Kidney capillary endothelial cell (primary cell): ENCODE measurements at places on chromosomes 16 and 17.

DNA sequence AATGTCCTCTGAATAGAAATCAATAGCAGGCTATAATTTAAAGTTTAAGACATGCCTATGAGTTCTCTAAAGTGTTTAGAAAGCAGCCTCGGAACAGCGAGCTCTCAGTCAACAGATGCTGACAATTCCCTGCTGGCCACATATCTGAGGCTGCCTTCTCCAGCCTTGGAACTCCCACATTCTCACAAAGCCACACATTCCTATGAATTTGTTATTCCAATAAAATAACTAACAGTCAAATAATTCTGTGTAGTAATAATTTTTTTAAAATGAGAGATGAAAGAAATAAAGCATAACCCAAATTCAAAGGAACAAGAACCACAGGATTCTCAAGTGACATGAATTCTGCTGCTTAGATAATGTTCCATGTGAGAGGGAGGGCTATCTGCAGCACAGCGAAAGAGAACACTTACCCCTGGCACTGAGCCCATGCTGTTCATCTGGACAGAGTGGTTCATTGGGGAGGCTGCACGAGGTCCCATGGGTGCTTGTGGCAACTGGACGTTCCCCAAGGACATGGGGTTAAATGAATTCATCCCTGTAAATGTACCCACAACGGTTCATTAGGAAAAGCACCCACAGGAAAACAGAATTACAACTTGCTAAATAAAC, 56.9 kb upstream of the TRAP1 start:
- DNase-seq = no peak

DNA sequence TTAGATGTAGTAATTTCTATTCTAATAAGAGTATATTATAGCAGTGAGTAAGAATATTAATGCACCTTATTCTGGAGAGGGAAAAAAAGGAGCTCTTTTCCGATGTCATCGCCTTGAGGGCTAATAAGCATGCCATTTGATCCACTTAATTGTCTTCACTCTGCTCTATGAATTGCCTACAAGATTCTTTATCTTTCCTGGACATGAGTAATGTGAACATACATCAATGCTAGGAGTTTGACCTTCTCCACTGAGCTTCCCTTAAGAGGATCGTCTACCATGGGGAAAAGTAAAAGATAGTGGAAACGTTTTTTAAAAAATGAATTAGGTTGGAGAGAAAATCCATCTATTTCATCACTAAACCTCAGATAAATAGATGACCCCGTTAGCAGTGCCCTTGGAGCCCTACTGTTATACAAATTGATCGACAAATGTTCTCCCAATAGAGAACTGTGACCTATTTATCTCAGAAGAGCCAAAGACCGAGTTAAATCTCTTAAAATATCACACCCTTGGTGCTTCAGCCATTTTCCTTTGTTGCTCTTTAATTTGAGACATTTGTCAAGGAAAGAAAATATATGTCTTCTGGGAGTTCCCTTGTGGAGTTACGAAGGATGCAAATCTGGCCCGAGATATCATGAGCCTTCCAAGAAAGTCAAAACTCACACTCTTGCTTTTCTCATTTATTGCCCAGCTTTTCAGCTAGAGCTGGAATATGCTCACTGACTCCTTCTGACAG, 898.5 kb downstream of the KCNJ2 start:
- no peak for DNase-seq

- no peak for DNase-seq
These were observed 36.3 kb downstream of the GNA13 start for GRCh38 chr17:65020284-65020683.

- no peak for DNase-seq
These were observed 3.1 kb downstream of the EVI2A start for GRCh38 chr17:31318298-31318801.

GRCh38 chr17:13989138-13989537, 80.2 kb upstream of the COX10 start:
- DNase-seq = no peak

DNA sequence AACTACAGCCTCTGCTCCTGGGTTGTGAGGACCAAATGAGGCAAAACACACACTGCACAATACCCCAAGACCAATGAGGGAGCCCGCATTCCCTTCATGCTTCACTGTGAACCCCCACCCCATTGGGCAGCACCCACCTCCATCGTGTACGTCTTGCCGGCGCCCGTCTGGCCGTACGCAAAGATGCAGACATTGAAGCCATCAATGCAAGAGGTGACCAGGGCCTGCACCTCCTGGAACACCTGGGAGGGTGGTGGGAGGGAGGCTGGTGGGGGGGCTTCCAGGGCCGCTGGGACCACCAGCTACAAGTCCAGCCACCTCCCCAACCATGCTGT, 28.4 kb downstream of the KATNB1 start:
- DNase-seq = no peak

GRCh38 chr16:57019746-57020145, 30.4 kb downstream of the NLRC5 start:
- no peak for DNase-seq

- DNase-seq = no peak
These were observed 54.6 kb upstream of the MED9 start for GRCh38 chr17:17422217-17422610.

GRCh38 chr16:27318392-27319256, 4.8 kb downstream of the IL4R start:
- no peak for DNase-seq

- DNase-seq = no peak
These were observed 215.3 kb upstream of the SOX9 start for GRCh38 chr17:71905376-71906031.

GRCh38 chr17:66406701-66407644, 104.6 kb downstream of the PRKCA start:
- no peak for DNase-seq

- DNase-seq = no peak
These were observed 100.5 kb upstream of the HS3ST3A1 start for GRCh38 chr17:13702266-13702665.

GRCh38 chr17:80989586-80989913, 2.1 kb upstream of the CHMP6 start:
- DNase-seq = no peak

DNA sequence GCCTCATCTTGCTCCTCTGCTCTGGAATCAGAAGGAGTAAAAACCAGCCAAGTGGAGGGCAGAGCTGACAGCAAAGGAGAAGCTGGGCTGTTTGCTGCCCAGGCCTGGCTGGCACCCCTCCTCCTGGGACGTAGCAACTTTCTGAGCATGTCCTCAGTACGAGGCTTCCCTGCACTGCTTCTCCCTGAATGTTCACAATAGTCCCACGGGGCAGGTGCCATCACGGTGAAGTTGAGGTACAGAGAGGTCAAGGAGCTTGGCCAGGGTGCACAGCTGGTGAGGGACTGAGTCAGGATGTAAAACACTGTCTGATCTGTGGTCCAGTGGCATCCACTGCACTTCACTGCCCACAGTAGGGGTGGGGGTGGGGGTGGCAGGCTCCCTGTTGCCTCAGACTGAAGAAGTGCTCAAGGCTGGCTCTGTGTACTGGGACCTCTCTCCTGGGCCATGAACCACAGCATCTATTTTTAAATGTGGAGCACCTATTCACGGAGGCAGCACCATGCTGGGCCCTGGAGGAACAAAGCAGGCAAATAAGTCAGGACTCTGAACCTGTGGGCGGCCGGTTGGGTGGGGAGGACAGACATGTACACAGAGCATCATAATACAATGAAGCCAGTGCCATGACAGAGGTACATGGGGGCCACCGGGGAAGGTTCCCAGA, 369.5 kb downstream of the SEC14L1 start:
- DNase-seq = no peak

DNA sequence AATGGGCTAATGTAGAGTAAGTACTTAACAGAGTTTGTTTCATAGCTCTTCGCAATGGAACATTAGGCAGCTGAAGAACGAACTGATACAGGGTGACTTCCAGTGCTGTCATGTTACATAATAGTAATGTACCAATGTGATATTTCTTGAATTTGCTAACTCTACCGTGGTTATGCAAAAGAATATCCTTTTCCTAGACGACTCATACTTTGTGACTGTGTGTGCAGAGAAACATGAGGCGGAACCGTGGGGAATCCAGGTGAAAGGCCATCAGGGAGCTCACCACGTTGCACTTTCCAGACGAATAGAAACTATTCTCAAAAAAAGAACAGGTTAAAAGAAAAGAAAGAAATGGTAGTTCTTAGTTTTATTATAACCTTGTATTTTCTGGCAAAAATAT, 13.2 kb downstream of the NOB1 start:
- DNase-seq = no peak

- peak; percentile 40 for DNase-seq
These were observed 1.7 kb downstream of the ZNF267 start for GRCh38 chr16:31875112-31875803.

DNA sequence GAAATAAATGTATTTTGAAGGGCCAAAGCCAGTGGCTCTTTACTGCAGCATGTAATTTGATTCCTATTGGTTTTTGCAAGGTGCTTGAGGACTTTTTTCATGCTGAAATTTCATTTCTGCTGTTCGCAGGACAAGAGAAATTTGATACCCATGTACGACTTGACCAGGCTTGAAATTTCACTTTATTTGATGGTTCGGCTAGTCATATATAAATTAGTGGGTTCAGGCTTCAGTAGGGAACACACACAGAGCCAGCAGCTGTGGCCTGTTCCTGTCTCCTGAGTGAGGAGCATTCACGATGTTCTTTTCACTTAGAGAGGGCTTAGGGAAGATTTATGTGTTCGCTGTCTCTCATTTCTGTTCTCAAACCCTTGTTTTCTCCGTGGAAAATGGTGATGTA, 258.4 kb upstream of the CACNG5 start:
- no peak for DNase-seq

- DNase-seq = no peak
These were observed 39.0 kb downstream of the CCDC182 start for GRCh38 chr17:57705921-57706695.

DNA sequence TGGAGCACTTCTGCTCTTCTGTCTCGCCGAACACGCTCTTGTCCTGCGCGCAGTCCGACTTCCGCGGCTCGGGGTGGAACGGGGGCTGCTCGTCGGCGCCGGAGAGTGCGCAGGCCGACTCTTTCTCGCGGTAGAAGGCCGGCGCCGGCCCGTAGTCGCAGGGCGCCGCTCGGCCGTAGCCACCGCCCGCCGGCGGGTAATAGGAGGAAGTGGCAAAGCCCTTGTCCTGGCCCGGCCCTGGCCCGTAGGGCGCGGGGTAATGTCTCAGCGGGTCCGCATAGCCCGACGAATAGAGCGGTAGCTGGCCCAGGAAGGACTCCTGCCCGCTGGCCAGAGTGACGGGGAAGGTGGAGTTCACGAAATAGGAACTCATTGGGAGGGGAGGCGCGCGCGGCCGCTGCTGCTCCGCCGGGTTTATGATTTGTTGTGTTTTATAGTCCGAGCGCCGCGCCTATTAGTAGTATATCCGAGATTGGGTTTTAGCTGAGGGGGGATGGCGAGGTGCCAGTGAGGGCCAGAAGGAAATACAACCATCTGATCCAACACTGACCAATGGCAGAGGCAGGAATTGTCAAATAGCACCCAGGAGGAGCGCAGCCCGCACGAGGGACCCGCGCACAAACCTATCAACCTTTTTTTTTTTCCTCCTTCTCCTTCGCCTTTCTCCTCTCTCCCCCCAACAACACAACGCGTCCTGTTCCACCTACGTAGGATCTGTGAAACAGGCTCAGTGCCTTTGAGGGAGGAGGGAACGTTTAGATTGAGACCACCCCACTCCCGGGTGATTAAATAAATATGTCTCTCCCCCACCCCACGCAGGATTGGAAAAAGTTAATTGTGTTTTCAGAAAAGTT, 4.4 kb upstream of the HOXB5 start:
- DNase-seq = peak; percentile 67

- DNase-seq = no peak
These were observed 383.2 kb upstream of the XYLT1 start for GRCh38 chr16:17853958-17854357.

- DNase-seq = no peak
These were observed 10.3 kb upstream of the CCL22 start for GRCh38 chr16:57348327-57348726.

GRCh38 chr17:6496116-6496481, 51.8 kb downstream of the PIMREG start:
- DNase-seq = no peak

- DNase-seq = no peak
These were observed 14.5 kb downstream of the ZFPM1 start for GRCh38 chr16:88467541-88467944.

DNA sequence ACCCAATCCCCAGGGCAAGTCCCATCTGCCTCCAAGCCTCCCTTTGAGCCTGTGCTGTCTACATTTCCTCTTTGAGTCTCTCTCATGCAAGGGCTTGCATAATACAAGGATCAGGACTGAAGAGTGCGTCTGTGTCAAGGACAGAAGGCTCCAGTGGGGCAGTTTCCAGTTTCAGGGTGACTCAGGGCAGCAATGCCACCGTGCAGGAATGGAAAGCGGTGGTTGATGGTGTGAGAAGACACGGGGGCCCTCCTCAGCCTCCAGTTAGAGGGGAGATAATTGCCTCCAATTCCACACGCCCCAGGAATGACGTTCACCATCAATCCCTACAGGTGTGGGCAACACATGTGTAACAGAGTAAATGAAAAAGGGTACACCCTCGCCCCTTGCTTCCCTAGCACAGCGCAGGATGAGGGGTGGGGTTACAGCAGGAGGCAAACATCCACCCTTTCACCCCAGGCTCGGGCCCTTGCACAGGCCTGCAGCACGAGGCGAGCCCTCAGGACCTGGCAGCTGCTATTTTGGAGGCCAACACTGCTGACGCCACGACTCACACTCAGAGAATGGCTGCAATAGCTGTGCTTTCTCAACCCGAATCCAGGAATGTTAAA, 24.8 kb upstream of the SLC25A19 start:
- DNase-seq = no peak

- DNase-seq = no peak
These were observed 27.3 kb upstream of the GPRC5B start for GRCh38 chr16:19911747-19912454.

- DNase-seq = no peak
These were observed 46.0 kb downstream of the FOXK2 start for GRCh38 chr17:82565551-82565950.

- no peak for DNase-seq
These were observed 63.5 kb downstream of the PRMT7 start for GRCh38 chr16:68374246-68374805.

DNA sequence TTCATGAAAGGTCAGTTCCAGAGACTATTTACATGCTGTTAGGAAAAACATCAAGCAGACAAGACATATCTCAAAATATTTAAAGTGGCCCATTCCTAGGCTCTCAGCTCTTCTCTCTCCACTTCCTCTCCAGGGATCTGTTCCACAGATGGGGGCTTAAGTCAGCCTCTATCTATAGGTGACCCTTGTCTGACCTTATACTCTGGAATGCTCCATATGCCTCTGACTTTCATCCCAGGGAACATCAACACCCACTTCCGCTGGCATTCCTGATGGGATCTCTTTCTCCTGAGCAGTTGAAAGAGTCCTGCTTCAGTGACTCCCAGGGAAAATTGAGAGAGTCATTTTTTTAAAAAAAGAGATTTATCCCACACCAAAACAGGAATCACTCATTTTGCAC, 11.5 kb upstream of the WIPI1 start:
- DNase-seq = peak; percentile 37

GRCh38 chr16:85253084-85253941, 141.0 kb upstream of the CIBAR2 start:
- no peak for DNase-seq

DNA sequence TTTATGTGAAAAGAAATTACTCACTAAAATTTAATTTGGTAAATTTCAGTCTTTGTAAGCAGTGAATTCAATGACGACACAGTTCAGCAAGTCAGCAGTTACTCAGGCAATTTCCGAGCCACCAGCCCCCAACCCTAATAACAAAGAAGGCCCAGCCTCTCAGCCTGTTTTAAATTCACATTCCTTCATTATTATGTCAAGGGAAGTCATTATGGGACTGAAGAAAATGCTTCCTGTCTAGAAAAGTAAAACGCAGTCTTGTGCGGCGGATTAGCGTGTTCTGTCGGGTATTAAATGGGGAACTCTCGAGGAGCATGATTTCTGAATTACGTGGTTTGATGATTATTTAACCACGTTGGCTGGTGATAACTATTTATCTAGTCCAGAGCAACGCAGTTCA, 177.6 kb downstream of the AIPL1 start:
- peak; percentile 89 for DNase-seq
